GM20000 (cell line): ENCODE measurements at places on chromosomes 6 and 20.

GRCh38 chr6:165244524-165245247, 64.7 kb downstream of the C6orf118 start:
- no peak for DNase-seq

- DNase-seq = peak; percentile 17
Measured at GRCh38 chr20:22905658-22906057, 129.5 kb upstream of the SSTR4 start.

GRCh38 chr6:132648356-132648755, 10.6 kb downstream of the TAAR1 start:
- peak; percentile 15 for DNase-seq

- DNase-seq = peak; percentile 73
Measured at GRCh38 chr6:31651602-31652191, 764 bp downstream of the BAG6 start.

DNA sequence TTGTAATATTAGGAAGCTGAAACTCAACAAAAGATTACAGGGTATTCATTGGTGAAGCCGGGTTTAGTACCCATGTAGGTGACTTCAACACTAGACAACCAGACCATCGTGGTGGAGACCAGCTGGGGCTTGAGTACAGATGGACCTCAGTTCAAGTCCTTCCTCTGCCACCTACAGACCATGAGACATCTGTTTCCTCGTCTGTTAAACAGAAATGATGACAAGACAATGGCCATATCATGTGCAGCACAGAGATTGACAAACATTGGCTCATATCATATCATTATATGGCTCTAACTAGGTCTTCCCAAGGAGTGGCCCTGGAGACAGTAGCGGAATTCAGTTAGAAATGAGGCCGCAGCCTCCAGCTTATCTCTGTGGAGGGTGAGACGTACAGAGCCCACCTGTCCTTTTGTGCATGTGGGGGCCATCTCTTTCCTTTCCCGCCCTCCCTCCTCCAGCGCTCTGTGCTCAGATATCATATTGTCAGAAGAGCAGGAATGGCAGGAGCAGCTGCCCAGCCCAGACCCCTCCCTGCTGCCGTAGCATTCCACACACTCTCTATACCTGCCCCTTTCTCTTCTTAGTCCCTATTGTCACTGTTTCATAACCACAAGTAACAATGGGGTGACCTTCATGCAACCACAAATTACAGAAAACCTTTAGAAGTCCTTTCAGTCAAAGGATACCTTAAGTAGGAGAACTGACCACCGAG, 75.1 kb downstream of the LY86 start:
- no peak for DNase-seq
